Astrocyte (in vitro differentiated cells and primary cell): ENCODE measurements at places on chromosomes 2 and 18. TPM values are rescaled to one million over a fixed set of nuclear protein-coding genes. Genes with fewer than 3 reads are reported as not detected.

DNA sequence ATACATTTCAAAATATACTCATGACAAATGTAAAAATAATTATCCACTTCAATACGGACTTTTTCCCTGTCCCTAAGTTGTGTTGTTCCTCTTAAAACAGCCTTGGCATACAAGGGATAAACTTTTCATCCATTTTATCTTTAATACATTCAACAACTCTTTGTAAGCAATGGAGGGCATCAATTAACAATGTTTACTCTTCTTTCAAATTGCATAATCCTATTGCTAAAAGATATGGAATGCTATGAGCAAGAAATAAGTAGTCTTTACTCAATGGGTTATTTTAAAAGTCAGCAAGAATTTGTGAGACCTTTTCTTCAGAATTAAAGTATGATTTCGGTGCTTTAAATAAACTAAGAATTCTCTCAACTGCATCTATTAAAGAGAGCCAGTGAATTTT, 41.9 kb downstream of the SCN9A start:
- DNase-seq, result no peak

DNA sequence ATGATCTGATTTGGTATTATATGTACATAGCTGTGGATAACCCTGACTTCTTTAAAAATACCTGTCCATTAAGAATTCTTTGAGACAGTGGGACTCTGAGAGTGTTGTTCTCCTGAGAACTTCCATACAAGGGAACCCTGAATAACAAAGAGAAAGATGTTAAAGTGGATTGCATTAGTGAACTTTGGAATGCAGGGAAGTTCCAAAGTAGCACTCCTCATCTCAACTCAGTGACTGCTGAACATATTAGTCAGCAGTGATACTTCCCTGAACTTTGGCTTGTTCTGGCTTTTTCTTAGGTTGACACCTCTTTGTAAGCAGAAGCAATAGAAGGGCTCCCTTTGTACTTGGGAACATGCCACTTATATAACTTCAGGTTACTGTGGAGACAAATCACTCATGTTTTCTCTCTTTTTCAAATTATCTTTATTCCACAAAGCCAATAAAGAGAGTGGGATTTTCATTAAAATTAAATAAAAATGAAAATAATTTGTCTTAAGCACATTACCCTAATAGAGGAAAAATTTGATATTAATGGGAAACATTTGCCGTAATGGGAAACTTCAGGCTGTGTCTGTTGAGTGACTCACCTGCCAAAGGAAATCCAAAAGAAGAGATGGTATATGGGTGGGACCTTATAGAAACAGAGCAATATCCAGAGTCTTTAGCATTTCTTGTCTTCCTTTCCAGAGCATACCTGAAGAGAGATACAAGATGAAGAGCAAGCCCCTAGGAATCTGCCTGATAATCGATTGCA, 33.3 kb downstream of the CFLAR start:
- DNase-seq, result peak; percentile 97

- DNase-seq, result no peak
Measured at GRCh38 chr2:20953146-20953824, 90.6 kb downstream of the APOB start.

- no peak for DNase-seq
Measured at GRCh38 chr2:109084341-109084740, 44.7 kb upstream of the SH3RF3 start.

- DNase-seq, result no peak
Measured at GRCh38 chr2:75174981-75175380, 24.3 kb downstream of the TACR1 start.

GRCh38 chr2:17588031-17588430, 47.5 kb downstream of the VSNL1 start:
- DNase-seq, result no peak

DNA sequence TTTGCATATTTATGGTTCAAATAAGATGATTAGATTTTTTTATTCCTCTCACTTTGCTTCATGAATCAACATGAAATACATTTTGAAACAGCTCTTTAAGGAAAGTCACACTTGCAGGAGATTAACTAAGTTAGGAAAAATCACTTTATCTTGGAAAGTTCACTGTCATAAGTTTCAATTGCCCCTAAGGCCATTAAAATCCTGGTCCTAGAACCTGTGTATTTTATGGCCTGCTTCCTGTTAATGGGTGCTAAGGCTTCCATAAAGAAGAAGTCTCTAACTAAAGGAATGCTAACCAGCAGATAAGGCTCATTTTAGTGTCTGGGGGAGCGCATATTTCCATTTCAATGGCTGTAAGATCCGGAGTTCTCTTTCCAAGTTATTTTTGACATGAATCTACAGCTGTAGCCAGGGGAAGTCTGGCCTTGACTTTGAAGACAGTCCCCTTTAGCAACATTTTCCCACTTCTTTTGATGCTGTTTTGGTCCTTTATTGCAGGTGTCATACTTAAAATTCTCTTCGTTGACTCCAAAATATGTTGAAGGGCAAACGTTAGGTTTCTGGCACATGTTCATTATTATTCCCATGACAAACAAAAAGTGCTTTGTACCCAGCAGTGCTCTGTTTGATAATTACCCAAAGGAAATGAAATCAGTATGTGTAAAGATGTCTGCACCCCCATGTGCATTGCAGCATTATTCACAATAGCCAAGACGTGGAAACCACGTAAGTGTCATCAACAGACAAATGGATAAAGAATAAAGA, 34.4 kb upstream of the SH3BP4 start:
- DNase-seq, result peak; percentile 48

DNA sequence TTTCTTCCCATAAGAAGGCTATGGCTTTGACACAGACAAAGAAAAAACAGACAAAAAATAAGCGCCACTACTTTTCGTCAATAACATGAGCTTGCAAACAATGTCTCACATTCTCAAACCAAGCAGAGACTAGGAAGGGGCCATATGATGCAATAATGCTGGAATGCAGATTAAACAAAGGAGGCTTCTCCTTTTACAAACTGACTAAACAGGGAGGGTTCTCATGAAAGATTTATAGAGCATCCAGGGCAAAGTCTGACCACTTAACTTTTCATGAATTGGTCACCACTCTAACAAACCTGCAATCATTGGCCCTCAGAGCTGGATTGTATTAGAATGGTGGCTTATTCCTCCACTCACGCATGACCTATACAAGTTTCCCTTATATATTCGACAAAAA, 663.3 kb upstream of the CHAC2 start:
- DNase-seq, result peak; percentile 87

GRCh38 chr2:133817680-133818566, 249.7 kb upstream of the NCKAP5 start:
- peak; percentile 100 for DNase-seq

- DNase-seq, result peak; percentile 70
Measured at GRCh38 chr2:99648178-99648844, 158.5 kb upstream of the REV1 start.

- peak; percentile 39 for DNase-seq
Measured at GRCh38 chr18:3262234-3263131, 550 bp downstream of the MYL12B start.

- DNase-seq, result peak; percentile 26
Measured at GRCh38 chr18:27808683-27809082, 368.2 kb downstream of the CDH2 start.

The MOGAT1 gene
- total RNA-seq, result not detected in 2 replicates

The ANKRD62 gene
- not detected in 2 replicates for total RNA-seq

- no peak for DNase-seq
Measured at GRCh38 chr2:128421861-128422311, 103.2 kb upstream of the HS6ST1 start.

DNA sequence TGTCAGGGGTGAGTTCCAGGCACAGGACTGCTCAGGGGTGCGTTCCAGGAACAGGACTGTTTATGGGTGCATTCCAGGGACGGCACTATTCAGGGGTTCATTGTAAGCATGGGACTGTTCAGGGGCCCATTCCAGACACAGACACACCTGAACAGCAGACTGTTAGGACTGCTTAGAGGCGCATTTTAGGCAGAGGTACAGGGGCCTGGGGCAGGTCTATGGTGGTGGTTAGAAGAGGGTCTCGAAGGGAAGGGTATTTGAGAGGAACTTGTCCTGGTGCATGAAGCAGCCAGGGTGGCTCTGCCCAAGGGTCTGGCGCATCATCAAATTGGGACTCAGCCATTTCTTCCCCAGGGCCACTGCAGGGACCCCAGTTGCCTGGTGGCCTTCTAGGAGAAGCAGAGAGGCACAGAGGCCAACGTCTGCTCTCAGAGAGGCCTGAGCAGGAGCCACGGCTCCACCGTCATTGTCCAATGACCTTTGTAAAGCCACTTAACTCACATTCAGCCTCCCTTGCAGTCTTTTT, 14.8 kb upstream of the MLPH start:
- DNase-seq, result no peak

The MAPK4 gene
- 0.11 TPM in 1 of 2 replicates, not detected in the other for total RNA-seq

The TEX44 gene
- not detected in 2 replicates for total RNA-seq

GRCh38 chr2:172345956-172346555, 81.3 kb upstream of the ITGA6 start:
- DNase-seq, result no peak

- no peak for DNase-seq
Measured at GRCh38 chr2:64220894-64221617, 76.8 kb upstream of the PELI1 start.

The LIMS3 gene
- 3.2 and 7.1 TPM in 2 replicates for total RNA-seq

DNA sequence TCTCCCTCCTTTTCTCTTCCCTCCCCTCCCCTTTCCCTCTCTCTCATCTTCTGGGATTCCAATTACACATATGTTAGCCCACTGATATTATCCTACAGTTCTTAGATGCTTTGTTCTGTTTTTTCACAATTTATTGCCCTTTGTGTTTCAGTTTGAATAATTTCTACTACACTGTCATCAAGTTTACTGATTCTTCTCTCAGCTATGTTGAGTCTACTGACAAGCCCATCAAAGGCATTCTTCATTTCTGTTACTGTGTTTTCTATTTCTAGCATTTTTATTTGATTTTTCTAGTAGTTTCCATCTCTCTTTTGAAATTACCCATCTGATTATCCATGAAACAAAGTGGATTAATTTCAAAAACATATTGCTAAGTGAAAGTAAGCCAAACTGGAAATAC, 219.6 kb downstream of the TNS1 start:
- DNase-seq, result no peak

- DNase-seq, result peak; percentile 23
Measured at GRCh38 chr18:40355726-40356125, 1599.3 kb upstream of the PIK3C3 start.

DNA sequence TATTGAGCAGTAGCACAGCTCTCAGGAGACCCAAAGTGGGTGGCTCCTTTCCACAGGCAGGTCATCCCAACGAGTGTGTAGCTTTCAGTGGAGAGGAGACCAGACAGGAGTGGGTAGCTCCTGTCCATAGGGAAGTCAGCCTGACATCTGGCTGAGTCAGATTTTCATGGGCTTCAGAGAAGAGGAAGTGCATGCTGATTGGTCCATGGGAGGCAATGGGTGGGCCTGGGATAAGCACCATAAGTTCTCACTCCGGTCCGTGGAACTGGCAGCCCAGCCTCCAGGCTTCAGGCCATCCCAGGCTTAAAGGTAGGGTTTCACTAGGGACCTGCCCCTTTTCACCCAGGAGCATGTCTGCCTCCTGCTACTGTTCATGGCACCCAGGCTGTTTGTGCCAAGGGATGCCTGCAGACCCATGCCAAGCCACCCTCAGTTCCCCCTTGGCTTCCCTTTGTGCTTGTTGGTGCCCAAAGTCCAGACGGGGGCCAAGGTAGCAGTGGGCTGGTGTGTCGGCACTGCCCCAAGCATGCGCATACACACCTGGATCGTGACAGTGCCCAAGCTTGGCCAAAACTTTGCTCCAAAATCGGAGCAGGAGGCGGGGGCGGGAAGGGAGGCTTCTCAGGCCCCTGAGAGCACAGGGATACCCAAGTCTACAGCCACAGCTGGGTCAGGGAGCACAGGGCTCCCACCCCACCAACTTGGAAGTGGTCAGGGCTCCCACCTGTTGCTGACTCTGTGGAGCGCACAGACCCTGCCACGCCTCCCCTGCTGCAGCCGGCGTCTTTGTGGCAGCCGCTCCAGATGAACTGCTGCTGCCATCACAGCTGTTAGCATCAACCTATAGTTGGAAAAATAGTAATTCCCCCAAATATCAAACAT, 26.4 kb downstream of the MARCHF7 start:
- no peak for DNase-seq

GRCh38 chr2:233264667-233265066, 13.2 kb downstream of the ATG16L1 start:
- DNase-seq, result no peak

GRCh38 chr2:109702250-109702985, 88.3 kb downstream of the SOWAHC start:
- peak; percentile 92 for DNase-seq

DNA sequence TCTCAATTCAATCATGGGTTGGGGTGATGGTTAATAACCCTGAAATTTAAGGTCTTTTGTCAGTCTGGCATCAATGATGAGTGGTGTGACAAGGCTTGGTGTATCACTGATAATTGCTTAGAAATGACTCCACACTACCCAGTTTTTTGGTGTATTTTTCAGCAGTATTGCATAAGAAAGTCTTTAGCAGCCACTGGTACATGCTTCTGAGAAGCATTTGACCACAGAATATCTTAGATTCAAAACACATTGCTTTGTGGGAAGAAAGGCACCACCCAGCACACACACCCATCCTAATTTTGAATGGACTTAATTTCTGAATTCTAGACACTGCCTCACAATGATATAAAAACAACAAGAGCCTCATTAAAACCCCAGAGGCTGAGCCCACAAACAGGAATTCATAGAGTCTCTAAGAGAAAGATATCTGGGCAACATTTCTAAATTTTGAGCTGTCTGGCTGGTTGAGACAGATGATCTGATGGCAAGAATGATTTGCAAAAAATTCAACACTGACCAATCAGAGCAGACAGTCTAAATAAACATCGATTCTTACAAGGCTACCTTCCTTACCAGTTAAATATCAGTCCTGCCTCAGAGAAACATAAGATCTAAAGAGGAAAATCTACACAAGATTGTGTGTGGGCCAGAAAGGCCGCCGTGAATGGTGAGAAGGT, 114.7 kb upstream of the CYP1B1 start:
- peak; percentile 98 for DNase-seq

DNA sequence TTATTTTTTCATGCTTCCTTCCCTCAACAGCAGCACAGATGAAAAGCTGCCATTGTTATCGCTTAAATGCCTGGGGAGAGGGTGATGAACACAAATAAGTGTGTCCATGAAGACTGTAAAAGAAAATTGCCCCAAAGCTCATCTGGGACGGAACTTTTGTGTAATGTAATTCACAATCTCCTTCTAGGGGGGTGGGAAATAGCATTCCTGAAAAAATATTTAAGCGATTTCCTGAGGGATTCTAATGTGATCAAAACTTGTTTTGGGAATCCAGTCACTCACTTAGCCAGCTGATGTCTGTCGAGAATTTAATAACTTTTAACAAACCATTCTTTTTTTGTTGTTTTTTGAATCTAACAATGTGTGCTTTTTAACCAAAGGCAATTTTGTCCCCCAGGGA, 427.9 kb downstream of the PLCL1 start:
- no peak for DNase-seq

The ASPRV1 gene
- 0.23 and 0.26 TPM in 2 replicates for total RNA-seq
